Stromal cell of bone marrow (primary cell): ENCODE measurements at places on chromosomes 2 and 18.

DNA sequence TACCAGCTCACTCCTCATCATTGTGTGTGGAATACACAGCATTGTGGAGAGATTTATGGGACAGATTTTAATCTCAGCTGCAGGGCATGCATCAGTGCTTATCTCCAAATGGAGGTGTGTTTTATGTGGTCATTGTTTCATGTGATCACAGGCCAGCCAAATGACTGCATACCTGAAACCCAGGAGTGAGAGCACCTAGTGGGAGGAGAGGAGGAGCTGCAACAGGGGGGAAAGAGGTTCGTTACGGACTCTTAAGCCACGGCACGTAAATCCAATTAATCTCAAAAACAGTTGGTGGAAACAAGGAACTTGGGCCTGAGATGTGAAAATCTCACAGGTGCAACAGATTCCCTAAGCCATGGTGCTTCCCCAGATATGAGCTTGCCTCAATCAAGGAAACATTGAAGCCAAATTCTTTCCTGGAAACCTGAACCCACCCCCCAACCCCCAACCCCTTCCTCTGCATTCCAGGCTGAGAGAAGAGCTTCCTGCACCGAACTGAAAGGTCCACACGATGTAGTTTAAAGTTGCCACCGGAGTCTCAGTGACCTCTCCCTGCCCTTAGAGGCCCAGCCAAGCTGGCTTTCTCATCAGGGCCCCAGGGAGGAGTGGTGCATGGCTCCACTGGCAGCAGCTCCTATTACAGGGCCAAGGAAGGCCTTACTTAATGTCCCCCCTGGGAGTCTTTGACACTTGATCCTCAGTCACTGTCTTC, 167.4 kb downstream of the C1D start:
- no peak for DNase-seq

- peak; percentile 32 for DNase-seq
These were observed 45.6 kb downstream of the MTCL1 start for GRCh38 chr18:8750954-8751415.

- DNase-seq, result peak; percentile 38
These were observed 62.9 kb downstream of the RPL31 start for GRCh38 chr2:101064868-101065549.

DNA sequence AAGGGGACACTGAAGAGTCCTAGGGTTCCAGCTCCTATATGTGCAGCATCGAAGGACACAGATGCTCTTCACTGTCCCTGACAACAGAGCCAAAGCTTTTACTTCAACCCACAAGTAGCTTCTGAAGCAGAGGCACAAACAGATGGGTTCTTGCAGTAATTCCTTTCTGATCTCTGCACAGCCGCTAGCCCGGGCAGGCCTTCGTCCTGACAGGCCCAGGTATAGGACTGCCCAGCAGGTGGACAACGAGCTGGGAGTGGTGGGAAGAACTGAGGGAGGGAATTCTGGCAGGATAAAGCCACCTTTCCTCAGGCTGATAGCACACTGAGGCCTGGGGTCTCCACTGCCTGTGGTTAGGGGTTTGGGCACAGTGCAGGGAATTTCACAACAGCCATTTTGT, 94.8 kb downstream of the RHOB start:
- no peak for DNase-seq

DNA sequence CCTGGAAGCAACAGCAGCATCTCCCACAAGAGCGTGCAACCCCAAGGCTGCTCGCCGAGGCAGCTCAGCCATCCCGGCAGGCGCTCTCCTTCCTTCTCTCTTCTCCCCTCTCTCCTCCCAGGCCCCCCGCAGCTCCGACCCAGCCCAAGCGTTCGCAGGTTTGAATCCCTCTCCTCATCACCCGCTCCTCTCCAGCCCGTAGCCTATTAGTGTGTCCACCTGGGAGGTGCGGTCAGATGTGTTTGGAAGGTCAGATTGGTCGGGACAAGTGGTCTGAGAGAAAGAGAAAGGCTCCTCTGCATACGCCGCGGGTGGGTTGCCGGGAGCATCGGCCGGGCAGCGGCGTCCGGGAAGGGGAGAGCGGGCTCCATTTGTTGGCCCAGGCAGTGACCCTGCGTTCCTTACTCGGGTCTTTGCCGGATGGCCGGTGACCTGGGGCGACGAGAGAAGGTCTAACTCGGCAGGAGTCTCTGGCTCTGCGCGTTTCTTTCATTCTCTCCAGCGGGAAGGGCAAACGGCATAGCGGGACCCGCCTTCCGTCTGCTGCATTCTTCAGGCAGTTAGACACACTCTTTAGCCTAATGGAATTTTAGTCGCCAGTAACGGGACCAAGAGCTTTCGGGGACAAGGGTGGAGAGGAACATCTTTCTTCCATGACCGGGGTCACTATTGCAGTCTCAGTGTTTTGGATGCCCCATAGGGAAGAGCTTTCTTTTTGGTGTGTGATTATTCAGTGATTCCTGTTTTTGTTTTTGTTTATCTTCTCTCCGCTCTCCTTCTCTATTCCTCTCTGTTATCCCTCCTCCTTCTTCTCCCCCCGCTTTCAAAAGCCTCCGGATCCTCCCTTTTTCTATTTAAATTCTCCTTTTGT, 1.1 kb upstream of the TMEFF2 start:
- no peak for DNase-seq

DNA sequence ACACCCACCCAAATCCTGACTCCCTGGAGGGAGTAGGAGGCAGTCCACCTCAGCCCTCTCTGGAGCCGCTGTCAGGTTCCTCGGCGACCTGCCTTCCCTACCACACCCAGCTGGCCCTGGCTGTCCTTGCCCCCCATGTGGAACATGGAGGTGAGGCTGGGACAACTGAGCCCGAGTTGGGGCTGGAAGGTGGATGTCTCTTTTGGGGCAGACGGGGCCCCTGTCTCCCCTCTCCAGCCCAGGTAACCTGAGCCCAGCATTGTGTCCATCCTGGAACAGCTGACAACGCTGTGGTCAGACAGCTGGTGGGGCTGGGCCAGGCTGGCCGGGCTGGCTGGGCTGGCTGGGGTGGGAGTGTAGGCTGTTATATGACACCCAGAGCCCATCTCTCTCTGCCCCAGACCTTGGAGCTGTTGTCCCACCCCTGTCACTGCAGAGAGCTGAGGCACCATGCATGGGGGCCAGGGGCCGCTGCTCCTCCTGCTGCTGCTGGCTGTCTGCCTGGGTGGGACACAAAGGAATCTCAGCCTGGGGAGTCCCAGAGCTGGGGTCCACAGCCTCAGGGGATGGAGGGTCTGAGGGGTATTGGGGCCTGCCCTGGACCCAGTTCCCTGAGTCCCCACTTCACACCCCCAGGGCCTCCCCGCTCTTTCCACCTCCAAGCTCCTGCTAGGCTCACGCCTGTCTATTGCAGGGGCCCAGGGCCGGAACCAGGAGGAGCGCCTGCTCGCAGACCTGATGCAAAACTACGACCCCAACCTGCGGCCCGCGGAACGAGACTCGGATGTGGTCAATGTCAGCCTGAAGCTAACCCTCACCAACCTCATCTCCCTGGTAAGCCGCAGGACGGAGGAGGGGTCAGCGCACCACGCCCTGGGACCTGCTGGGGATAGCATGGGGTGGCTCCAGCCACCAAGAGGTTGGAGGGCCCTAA, at the start of gene CHRNG:
CHRNG (plus strand) TSS at position 395 of the 934 bp plus-strand sequence; CDS start at position 451, 56 bp downstream.
- no peak for DNase-seq

GRCh38 chr2:142920571-142920970, 43.1 kb downstream of the KYNU start:
- DNase-seq, result no peak

DNA sequence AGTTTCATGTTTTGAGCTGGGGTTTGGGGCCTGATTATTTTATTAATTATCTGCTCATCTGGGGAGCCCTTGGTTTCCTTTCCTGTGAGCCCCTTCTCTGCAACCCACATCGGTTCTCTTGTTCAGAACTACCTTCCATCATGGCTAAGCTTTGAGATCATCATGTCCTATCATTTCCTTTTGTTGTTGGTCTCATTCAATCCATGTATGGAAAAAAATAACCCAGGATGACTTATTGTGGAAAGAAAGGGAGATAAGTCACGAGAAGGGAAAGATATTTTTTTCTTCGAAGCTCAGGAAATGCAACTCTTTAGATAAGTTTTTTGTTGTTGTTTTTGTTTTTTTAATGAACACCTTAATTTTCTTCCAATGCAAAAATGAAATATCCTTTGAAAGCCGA, 43.7 kb downstream of the EHD3 start:
- DNase-seq, result no peak

DNA sequence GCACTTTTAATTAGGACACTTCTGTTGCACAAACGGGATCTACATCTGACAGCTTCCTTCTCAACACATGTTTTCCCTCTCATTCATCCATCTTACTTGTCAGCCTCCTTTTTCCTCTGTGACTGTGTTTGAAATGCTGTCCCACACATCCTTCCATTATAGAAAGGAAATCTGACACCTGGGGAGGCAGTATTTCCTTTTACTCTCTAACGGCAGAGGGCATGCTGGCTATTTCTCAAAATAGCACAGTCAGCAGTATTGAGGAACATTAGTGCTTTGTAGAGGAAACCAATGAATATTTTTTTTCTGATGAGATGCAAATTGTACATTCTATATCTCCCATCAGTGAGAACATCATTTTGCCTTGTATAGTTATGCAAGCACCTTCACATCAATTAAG, 668.7 kb downstream of the SLC4A3 start:
- no peak for DNase-seq

GRCh38 chr2:47079515-47080412, 75.3 kb downstream of the STPG4 start:
- DNase-seq, result no peak

- DNase-seq, result no peak
These were observed 8.3 kb downstream of the REV1 start for GRCh38 chr2:99481527-99481926.

GRCh38 chr2:24707143-24707542, 86.0 kb downstream of the PTRHD1 start:
- DNase-seq, result no peak

DNA sequence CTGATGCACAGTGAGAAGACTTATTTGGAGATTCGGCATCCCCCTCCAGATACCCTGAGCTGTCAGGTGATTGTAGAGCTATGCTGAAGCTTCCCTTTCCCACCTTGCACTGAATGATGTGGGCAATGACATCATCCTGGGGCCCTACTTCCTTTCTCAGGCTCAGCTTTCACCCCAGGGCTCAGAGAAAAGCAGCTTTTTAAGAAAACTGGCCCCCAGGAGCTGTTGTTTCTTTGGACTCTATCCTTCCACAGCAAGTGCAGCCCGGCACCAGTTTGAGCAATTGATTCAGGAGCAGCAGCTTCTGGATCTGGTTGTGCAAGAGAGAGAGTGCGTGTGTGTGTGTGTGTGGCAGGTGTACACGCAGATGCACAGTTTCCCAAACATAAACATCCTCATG, 251.3 kb downstream of the ANAPC1 start:
- DNase-seq, result no peak

DNA sequence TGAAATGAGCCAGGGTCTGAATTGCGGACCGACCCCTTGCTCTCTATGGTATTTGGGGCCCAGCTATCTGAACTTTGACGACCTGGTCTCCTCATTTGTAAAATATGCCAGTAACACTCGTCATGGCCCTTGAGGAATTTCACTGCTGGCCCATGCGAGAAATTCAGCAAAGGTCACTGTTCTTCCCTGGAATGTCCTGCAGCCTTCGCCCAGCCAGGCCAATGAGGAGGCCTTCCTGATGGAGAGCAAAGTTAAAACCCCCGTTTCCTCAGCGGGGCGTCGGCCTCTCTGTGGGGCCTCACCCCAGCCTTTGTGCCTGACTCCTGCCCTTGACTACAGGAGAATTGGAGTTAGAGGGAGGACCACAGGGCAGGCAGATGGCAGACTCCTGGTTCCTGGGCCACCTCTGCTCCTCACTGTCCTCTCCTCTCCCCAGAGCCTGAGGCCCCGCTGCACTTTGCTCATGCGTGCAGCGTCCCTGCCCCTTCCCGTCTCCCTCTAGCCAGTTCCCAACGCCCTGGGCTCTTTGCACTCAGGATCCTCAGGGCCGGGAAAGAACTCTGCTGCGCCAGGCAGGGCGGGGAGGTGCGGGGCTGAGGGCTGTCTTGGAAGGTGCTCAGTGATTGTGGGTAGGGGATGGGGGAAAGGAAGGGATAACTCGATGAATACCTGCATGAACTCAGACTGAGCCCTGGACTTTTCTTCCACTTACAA, 257.0 kb upstream of the RAB6C start:
- DNase-seq, result no peak

GRCh38 chr2:204486805-204487204, 58.5 kb upstream of the PARD3B start:
- DNase-seq, result peak; percentile 50

DNA sequence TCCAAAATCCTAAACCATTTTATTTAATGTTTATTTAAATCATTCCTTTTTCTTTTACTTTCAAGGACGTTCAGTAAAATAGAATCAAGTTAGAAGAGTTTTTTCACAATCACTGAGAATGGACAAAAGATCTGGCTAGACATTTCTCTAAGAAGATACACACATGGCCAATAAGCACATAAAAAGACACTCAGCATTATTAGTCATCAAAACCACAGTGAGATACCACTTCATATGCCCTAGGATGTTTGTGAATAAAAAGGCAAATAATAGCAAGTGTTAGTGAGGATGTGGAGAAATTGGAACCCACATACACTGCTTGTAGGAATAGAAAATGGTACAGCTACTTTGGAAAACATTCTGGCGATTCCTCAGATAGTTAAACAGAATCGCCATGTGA, 76.1 kb downstream of the RHBDD1 start:
- DNase-seq, result no peak
